Naive thymus-derived CD8-positive, alpha-beta T cell (primary cell): ENCODE measurements at places on chromosomes 1 and 21. TPM values are rescaled to one million over a fixed set of nuclear protein-coding genes. Genes with fewer than 3 reads are reported as not detected.

DNA sequence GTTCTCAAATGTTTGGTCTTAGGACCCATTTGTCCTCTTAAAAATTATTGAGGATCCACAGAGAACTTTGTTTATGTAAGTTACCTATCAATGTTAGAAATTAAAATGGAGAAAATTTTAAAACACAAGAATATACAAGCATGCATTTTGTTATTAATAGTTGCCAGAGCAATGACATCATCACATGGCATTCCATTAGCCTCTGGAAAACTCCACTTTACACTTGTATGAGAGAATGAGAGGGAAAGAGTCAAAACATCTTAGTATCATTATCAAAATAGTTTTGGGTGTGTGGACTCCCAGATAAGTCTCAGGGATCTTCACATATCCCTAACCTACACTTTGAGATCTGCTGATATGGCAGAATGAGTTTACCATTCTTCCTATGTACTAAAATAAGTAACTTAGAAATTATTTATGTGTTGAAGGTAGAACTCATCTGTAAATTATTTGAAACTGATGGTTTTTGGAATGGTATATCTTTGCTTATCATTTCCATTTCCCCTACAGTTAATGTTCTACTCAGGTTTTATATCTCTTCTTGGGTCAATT lies 48.8 kb downstream of the RNF220 start:
- DNase-seq = no peak
- H3K27me3 ChIP-seq = peaks cover 34% of the 10 kb centered on the region
- H3K27ac ChIP-seq = no peak overlapping the region
- peaks cover 4% of the 10 kb centered on the region for H3K36me3 ChIP-seq
- H3K4me1 ChIP-seq = no peaks in the 10 kb centered on the region
- no peak overlapping the region for H3K4me3 ChIP-seq

- H3K36me3 ChIP-seq = no peaks in the 10 kb centered on the region
- H3K4me3 ChIP-seq = no peak overlapping the region
- H3K27me3 ChIP-seq = no peaks in the 10 kb centered on the region
- no peaks in the 10 kb centered on the region for H3K4me1 ChIP-seq
Measured at GRCh38 chr1:188363943-188364342, 1535.2 kb downstream of the PLA2G4A start.

CCDC181 gene
- polyA plus RNA-seq = not detected

GRCh38 chr1:112714313-112715263 lies 544 bp downstream of the PPM1J start:
- H3K27me3 ChIP-seq = peaks cover 35% of the 10 kb centered on the region
- peak overlapping the region; percentile 94 for H3K4me3 ChIP-seq
- H3K27ac ChIP-seq = peak overlapping the region; percentile 83
- no peaks in the 10 kb centered on the region for H3K36me3 ChIP-seq
- no peak for DNase-seq
- H3K4me1 ChIP-seq = peaks cover 28% of the 10 kb centered on the region

DNA sequence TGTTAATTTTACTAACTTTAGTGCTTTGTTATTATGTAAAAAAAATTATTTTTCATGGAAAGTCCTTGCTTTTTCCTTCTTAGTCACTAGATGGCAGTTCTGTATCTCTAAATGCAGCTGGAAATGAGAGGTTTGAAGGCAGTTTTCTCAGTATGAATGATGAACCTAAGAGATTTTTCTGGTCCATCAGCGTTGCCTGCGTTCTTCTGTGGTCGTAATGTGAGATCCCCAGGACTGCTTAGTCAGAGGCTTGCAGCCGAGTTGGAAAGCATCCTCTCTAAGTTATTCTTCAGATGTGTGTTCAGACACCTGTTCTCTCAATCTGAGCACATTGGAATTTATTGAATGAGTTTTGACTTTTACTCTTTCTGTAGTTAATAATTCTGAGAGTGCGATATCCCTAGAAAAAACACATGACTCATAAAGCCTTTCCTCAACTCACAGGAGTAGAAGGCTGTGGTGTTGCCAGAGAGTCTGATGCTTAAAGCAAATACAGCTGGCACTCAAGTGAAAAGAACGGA lies 99.3 kb downstream of the FMN2 start:
- no peaks in the 10 kb centered on the region for H3K36me3 ChIP-seq
- peaks cover 22% of the 10 kb centered on the region for H3K27me3 ChIP-seq
- no peak for DNase-seq
- H3K4me1 ChIP-seq = peaks cover 2% of the 10 kb centered on the region
- no peak overlapping the region for H3K27ac ChIP-seq

DNA sequence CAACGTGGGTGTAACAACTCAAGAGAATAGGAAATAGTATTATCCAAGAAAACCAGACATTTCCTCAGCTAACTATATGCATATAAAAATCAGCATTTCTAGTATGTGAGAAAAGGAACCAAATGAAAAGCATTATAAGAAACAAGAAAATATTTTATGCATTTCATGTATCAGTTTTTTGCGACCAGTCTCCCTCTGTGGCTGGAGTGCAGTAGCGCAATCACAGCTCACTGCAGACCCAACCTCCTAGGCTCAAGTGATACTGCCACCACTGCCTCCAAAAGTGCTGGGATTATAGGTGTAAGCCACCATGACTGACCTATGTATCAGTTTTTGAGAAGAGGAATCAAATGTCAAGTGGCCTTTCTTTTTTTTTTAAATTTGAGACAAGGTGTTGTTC lies 31.0 kb downstream of the SLC16A1 start:
- H3K27me3 ChIP-seq = no peaks in the 10 kb centered on the region
- H3K4me1 ChIP-seq = no peaks in the 10 kb centered on the region
- H3K36me3 ChIP-seq = peaks cover 62% of the 10 kb centered on the region
- no peak overlapping the region for H3K4me3 ChIP-seq

LRRC53 gene
- polyA plus RNA-seq = not detected

DNA sequence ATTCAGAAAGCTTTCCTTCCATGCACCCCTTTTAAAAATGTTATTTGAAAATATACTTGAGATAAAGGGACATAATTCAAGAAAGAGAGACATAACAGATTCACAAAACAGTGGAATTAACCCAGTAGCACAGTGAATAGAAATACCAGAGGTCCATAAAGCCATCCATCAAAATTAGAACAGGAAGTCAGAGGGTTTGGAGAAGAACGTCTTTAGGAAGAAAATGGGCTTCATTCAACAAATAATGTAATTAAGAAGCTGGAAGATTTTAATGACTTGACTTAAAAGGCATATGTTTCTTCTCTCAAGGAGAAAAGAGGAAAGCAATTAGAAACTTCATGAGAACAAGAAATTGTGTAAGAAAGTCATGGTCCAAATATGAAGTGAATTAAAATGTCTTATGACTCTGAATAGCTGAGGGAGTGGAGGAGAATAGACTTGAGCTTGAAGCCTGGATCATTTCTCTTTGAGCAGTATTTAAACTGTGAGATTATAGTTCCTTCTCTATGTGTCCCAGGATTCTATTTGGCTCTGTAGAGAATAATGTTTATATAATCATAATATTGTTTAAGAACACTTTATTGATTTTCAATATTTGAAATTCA lies 7.9 kb upstream of the HCRTR1 start:
- DNase-seq = no peak
- no peak overlapping the region for H3K4me3 ChIP-seq
- no peak overlapping the region for H3K27ac ChIP-seq

GRCh38 chr1:166165661-166166328 lies 1.0 kb downstream of the FAM78B start:
- H3K4me3 ChIP-seq = peak overlapping the region; percentile 80
- no peaks in the 10 kb centered on the region for H3K36me3 ChIP-seq
- no peak for DNase-seq
- H3K27me3 ChIP-seq = peaks cover 23% of the 10 kb centered on the region
- peaks cover 16% of the 10 kb centered on the region for H3K4me1 ChIP-seq
